RWPE1 (cell line): ENCODE measurements at places on chromosomes 7 and 10.

- no peak for DNase-seq
Observed at GRCh38 chr10:5616046-5616445, 50.3 kb downstream of the ASB13 start.

GRCh38 chr7:84060760-84061261, 133.8 kb downstream of the SEMA3A start:
- DNase-seq: peak; percentile 59

DNA sequence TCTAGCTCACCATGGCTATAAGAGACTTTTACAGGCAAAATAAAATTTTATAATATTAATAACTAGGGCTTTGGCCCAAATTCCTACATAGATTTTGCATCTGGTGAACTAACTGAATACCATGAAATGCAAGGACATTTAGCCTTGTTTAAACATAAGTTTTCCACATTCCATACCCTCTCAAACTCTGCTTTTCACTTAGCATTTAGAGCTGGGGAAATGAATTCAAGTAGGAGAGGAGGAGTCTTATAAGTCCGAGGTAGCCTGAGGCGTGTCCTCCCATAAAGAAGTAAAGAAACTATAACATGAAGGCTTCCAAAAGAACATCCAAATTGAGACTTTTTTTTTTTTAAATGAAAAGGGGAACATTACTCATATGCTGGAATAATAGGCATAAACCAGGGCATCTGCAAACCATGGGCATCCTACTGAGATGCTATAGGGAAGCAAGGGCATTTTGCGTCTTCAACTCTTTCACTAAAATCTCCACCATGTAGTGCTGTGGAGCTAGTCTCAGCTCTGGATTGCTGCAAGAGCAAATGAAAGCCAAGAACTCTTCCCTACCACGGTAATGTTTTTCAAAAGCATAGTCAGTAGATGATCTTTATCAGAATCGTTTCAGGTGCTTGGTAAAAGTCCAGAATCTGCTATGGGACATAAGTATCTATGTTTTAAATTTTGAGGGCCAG, 79.1 kb downstream of the PALS2 start:
- no peak for DNase-seq

GRCh38 chr10:98269435-98269912, 1.5 kb upstream of the LOXL4 start:
- DNase-seq: peak; percentile 94

DNA sequence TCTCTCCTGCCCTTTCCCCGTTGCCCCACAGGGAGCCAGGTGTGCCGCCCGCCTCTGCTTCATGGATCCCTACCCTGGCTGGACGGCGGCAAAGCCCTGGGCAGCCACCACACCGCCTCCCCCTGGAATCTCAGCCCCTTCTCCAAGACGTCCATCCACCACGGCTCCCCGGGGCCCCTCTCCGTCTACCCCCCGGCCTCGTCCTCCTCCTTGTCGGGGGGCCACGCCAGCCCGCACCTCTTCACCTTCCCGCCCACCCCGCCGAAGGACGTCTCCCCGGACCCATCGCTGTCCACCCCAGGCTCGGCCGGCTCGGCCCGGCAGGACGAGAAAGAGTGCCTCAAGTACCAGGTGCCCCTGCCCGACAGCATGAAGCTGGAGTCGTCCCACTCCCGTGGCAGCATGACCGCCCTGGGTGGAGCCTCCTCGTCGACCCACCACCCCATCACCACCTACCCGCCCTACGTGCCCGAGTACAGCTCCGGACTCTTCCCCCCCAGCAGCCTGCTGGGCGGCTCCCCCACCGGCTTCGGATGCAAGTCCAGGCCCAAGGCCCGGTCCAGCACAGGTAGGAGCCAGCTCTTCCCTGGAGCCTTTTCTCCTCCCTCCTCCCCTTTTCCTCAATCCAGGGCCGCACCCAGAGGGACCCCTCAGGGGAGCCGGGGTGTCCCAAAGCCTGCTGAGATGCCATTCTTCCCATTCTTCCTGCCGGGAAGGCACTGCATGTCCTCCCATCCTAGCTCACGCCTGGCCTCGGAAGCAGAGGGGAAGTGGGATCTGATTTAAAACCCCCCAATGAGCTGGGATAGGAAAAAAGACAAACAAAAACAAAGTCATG, 4.0 kb downstream of the GATA3 start:
- no peak for DNase-seq

GRCh38 chr10:24947304-24948097, 4.9 kb downstream of the PRTFDC1 start:
- peak; percentile 13 for DNase-seq

GRCh38 chr7:44110719-44111635, 6.8 kb downstream of the AEBP1 start:
- DNase-seq: no peak

DNA sequence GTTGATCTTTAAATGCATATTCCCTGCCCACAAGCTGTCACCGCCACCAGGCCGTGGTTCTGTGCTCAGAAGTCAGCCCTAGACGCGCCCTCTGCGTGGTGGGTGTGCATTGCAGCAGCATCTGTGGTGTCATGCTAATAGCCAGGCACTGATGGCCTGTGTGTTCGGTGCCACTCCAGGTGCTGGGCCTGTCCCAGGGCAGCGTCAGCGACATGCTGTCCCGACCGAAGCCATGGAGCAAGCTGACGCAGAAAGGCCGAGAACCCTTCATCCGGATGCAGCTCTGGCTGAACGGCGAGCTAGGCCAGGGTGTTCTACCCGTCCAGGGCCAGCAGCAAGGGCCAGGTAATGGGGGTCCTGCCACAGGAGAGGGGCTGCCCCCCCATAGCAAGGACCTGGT, 82.5 kb upstream of the SH2B2 start:
- no peak for DNase-seq

DNA sequence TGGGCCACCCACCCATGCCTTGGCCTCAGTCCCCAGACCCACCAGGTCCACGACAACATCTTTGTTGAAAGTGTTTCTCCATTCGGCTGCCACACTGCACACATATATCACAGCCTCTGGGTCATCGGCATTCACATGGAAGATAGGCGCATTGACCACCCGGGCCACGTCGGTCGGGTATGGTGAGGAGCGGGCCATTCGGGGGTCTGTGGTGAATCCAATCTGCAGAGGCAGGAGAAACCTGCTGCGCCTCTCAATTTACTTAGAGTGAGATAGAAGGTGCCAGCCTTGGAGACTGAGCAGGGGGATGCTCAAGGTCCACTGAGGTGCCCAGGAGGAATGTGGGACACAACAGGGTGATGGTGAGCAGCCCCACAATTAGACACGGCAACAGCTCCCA, 16.4 kb downstream of the OGDHL start:
- DNase-seq: no peak

DNA sequence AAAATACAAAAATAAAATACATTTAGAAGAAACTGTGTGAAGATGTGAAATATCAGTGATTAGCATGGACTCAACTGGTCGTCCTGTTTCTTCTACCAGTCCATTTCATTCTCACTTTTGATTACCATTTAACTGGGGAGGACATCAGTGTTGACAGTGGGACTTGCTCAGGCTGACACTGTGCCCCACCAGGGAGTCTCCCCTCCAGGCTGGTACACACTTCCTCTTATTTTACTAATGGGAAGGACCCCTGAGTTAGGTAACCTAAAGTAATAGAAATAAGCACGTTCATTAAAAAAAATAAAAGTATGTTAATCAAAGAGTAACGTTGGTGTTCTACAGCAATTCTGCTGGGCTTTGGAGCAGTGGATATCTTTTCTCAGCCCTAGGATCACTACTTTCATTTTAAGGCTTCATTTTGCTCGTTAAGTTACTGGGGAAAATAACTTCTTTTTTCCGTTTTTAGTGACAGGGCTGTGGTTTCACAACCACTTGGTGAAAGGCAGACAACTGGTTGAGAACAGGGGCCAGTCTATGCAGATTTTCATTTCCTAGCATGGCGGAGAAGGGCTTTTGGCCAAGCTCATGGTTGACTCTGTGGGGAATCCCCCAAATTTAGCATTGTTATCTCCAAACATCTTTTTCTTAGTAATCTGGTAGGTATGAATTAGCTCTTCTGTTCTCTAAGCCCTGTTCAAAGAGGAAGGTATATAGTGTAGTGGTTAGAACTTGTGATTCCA, 2.1 kb downstream of the SNX10 start:
- DNase-seq: no peak

DNA sequence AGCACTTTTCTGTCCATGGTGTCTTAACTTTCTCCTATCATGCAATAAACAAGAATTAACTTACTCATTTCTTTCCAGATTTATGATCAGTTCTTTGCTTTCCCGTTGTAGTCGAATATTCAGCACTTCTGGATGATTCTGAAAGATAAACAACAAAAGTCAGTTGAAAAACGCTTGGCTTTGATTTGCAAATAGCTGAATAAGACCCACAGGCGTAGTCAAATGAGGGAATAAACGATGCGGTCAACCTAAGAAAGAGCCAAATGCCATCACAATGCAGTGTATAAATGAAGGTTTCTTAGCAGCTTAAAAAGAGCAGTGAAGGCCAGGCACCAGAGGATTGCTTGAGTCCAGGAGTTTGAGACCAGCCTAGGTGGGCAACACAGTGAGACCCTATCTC, 109.4 kb downstream of the ADAM12 start:
- DNase-seq: no peak

DNA sequence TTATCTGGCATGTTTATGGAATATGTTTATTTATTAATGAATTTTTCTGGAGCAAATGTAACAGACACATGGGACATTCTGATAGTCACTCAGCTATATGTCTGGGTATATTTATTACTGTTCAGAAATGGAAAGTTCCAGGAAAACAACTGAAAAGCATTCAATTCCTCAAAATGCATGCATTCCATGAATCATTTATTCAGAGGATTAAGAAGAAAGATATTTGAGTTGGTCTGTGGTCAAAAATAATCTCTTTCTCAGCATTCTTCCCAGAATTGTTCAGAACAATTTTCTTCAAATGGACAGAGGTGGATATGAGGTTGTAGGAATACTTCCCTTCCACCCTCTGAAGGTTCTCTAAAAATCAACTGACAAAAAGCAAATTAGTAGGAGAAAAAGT, 97.6 kb upstream of the ITGB1 start:
- no peak for DNase-seq

DNA sequence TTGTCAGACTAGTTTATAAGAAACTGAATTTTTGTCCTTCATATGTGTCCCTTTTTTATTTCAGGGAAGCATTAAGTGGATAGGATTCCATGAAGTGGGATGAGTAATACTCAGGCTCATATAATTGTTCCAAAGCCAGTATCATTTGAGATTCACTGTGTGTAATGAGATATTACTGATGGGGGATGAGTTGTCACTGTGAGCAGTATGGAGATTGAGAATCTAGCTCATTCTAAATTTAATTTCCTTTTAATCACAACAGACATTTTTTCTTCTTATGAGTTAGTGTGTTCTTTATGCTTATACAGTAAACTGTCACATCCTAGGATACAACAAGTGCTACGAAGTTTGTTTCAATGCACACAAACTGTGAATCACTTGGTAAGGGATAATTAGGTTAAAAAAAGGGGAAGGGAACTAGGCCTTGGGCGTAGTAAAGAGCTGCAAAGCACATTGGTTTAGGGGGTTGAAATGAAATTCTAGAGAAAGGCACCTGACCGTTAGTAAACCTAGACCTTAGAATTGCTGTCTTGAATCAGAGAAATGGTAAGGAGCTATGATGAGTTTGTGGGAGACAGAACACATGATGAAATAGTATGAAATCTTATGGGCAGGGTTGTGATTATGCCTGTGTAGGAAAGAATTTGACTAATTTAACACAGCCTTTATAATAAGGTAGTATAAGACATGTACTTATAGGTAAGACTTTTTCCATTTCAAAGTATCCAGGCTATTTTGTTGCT, 153.4 kb downstream of the MLLT10 start:
- DNase-seq: no peak
